Activated CD4-positive, alpha-beta T cell treated with anti-CD3 and anti-CD28 coated beads, Interleukin-2, amount 10 ng/mL, durations not matched to agents 7 days and 5 days (primary cell): ENCODE measurements at places on chromosomes 3 and 15.

DNA sequence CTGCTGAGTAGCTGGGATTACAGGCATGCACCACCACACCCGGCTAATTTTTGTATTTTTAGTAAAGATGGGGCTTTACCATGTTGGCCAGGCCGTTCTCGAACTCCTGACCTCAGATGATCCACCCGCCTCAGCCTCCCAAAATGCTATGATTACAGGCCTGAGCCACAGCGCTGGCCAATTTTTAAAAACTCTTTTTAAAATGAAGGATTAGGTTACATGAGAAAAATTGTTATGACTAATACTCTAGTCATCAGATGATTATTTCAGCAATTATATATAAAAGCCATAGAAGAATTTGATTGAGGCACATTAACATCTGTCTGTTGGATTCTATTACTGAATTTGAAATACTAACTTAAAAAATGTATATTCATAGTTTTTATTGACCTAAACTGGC lies 134.1 kb upstream of the MNS1 start:
- no peak for DNase-seq

DNA sequence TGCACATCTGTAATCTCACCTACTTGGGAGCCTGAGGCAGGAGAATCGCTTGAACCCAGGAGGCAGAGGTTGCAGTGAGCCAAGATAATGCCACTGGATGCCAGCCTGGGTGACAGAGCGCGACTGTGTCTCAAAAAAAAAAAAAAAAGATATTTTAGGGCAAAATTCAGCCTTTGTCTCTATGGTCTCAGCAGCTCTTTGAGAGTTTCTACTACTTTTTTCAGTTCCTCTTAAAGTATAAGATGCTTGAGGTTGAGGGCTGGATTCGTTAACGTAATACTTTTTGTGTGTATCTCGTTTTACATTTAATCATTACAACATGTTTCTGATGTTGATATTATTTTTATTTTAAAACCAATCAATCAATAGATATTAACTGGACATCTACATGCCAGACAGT lies 381.2 kb upstream of the TBL1XR1 start:
- DNase-seq, result no peak

DNA sequence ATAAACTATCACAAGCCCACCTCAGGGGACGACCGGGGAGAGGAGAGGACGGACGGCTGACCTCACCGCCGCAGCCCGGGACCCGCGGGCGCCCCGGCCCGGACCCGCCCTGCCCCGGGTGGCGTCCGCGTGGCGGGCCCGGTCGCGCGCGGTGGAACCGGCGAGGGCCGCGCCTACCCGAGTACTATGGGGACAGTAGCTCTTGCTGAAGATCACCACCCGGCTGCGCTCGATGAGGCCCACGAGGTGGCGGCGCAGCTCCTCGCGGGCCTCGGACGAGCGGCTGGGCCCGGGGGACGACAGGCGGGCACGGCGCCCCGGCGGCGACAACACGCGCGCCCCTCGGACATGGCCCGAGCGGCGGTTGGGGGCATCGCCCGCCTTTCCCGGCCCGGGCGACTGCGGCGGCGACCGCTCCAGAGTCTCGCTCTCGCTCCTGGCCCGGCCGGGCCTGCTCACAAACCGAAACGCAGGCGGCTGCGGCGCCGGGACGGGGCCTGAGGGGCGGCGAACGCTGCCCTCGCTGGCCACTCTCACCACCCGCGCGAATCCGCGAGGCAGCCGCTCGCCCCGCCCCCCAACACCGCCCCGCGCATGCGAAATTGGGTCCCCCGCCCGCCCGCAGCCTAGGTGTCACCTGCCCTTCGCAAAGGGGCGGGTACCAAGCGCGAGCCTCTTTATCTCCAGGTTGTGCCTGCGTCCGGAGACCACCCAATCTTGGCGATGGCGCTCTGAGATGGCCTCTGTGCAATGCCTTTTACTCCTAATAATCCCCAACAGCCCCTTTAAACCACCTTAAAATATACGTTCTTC lies at the start of gene TXNRD3:
TSS of gene TXNRD3 (minus strand) at position 554 of the 813 bp plus-strand sequence.
- DNase-seq, result peak; percentile 73

DNA sequence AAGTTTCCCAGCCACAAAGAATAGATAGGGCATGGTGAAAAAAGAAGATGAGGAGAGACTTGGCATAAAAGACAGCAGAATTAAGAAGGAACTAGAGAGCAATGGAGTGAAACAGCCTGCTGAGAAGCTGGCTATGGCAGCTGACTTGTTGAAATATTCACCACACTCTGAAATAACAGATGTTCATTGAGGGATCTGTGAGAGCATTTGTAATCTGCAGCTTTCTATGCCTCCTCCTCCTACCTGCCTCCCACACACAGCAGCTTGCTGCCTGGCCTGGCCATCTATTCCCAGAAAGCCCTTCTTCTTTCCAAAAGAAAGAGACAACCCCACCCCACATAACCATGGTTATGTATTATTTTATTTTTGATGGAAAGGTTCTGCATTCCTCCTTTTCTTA lies 303.9 kb downstream of the GAP43 start:
- no peak for DNase-seq

- no peak for DNase-seq
These were observed 71.7 kb downstream of the TBC1D5 start for GRCh38 chr3:17670749-17671148.

DNA sequence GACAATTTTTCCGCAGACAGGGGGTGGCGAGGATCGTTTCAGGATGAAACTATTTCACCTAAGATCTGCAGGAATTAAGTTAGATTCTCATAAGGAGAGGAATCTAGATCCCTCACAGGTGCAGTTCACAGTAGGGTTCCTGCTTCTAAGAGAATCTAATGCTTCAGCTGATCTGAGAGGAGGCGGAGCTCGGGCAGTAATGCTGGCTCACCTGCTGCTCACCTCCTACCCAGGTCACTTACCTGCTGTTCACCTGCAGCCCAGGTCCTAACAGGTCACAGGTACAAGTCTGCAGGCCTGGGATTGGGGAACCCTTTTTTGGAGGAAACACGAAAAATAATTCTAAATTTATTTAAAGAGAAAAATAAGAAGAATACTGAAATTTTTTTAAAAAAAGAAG lies 406.8 kb downstream of the MCTP2 start:
- no peak for DNase-seq

DNA sequence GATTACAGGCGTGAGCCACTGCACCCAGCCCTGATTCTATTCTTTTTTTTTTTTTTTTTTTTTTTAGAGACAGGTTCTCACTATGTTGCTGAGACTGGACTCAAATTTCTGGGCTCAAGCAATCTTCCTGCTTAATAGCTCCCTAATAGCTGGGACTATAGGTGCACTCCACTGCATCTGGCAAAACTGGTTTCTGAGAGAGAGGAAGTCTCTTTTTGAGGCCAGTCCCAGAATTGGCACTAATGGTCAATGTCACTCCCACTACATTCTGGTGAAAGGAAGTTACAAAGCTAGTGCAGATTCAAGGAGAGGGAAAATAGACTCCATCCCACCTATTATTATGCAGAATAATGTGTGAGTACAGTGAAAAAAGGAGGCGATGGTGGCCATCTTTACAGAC lies 5.8 kb upstream of the TGFBR2 start:
- DNase-seq, result no peak

DNA sequence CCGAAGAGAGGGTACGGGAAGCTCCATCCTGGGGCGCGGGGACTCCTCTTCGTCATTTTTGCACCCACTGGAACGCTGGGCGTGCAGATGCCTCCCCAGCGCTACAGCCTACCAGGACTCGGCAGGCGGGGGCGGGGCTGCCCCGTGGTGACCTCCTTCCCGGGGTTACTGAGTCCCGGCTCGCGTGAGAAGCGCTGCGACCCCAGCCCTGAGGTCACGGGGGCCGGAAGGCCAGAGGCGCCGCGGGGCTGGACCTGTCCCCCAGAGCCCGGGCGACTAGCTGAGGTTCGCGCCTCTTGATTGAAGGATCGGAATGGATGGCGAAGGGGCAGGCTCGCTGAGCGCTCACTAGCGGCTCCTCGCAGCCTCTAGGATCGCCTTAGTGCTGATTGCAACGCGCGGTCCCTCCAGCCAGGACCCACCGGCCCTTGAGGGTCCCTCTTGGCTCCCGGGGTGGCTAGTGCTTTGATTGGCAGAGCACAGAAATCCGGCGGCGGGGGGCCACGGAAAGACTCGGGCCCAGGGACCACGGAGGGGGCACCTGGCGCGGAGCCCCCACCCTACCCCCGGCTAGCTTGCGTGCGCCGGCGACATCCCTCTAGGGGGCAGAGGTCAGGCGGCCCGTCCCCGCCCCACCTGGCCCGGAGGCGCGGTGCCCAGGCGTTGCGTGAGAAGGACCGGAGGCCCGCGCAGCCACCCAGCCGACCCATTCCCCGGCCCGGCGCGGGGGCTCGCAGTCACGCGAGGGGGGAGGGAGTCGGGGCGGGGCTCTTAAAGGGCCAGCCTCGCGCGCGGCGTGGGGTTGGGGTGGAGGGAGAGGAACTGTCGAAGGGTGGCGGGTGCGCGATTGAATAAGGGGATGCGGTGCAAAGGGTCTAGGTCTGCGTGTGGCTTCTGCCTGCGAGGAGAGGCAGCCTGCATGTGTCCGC lies 781 bp upstream of the CYP1A1 start:
- DNase-seq, result peak; percentile 65

- DNase-seq, result no peak
These were observed 158.2 kb upstream of the ARHGEF26 start for GRCh38 chr3:153963012-153963411.
